ENCODE measurements at places on chromosomes 5 and 9.
A peak's percentile ranks its signal among the peaks of the same experiment; 100 is the strongest.

GRCh38 chr9:110340306-110340705 is 2.6 kb upstream of the TXNDC8 start:
- H3K27me3 ChIP-seq = no peaks in the 10 kb centered on the region
- H3K36me3 ChIP-seq = no peaks in the 10 kb centered on the region
- H3K4me3 ChIP-seq = no peak overlapping the region
- DNase-seq = peak; percentile 32
- H3K4me1 ChIP-seq = no peaks in the 10 kb centered on the region
- no peak overlapping the region for H3K27ac ChIP-seq

- no peaks in the 10 kb centered on the region for H3K27me3 ChIP-seq
- no peaks in the 10 kb centered on the region for H3K36me3 ChIP-seq
- no peaks in the 10 kb centered on the region for H3K4me1 ChIP-seq
- DNase-seq = peak; percentile 83
- H3K27ac ChIP-seq = no peak overlapping the region
These were observed 10.6 kb upstream of the P4HA2 start for GRCh38 chr5:132238169-132238744.

GRCh38 chr5:136070486-136071285 is 41.9 kb downstream of the TGFBI start:
- no peaks in the 10 kb centered on the region for H3K27me3 ChIP-seq
- H3K4me1 ChIP-seq = peaks cover 44% of the 10 kb centered on the region
- no peak overlapping the region for H3K4me3 ChIP-seq
- H3K36me3 ChIP-seq = no peaks in the 10 kb centered on the region

- no peaks in the 10 kb centered on the region for H3K36me3 ChIP-seq
- no peak overlapping the region for H3K27ac ChIP-seq
- DNase-seq = no peak
These were observed 7.3 kb downstream of the CRHBP start for GRCh38 chr5:76960004-76960625.

GRCh38 chr9:130756455-130757152 is 63.0 kb downstream of the EXOSC2 start:
- no peak overlapping the region for H3K4me3 ChIP-seq
- DNase-seq = no peak
- H3K27ac ChIP-seq = no peak overlapping the region
- H3K4me1 ChIP-seq = no peaks in the 10 kb centered on the region
- H3K36me3 ChIP-seq = no peaks in the 10 kb centered on the region

- no peaks in the 10 kb centered on the region for H3K4me1 ChIP-seq
- H3K4me3 ChIP-seq = no peak overlapping the region
- DNase-seq = no peak
- no peak overlapping the region for H3K27ac ChIP-seq
These were observed 261.8 kb downstream of the CTNND2 start for GRCh38 chr5:11642438-11642837.

- DNase-seq = no peak
- no peaks in the 10 kb centered on the region for H3K27me3 ChIP-seq
- no peak overlapping the region for H3K4me3 ChIP-seq
- H3K27ac ChIP-seq = no peak overlapping the region
- H3K4me1 ChIP-seq = no peaks in the 10 kb centered on the region
- H3K36me3 ChIP-seq = no peaks in the 10 kb centered on the region
These were observed 405.2 kb upstream of the IRX1 start for GRCh38 chr5:3190433-3190832.

DNA sequence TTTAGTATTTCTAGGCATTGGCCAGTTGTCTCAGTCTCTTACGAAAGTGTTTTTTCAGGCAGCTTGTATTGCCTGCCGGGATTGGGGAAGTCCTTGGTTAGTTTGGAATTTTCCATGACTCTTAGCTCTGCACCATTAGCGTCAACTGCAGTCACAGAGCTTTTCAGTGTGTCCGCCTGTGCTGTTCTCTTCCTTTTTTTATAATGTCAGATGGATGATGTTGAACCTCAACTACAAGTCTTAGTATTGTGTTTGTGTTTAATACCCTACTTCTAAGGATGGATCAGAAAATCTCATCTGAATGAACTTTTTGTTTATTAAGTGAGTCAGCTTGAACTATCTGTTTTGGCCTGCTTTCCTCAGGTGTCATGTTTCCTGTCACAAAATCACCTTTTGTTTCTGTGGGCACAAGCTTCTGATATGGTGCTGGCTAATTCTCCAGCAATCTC is 33.1 kb downstream of the ATP6V0E1 start:
- no peaks in the 10 kb centered on the region for H3K36me3 ChIP-seq
- peak overlapping the region; percentile 59 for H3K27ac ChIP-seq
- no peaks in the 10 kb centered on the region for H3K27me3 ChIP-seq
- no peak for DNase-seq
- H3K4me1 ChIP-seq = peaks cover 9% of the 10 kb centered on the region

GRCh38 chr9:6961845-6962522 is 204.2 kb downstream of the KDM4C start:
- no peak for DNase-seq
- peaks cover 9% of the 10 kb centered on the region for H3K4me1 ChIP-seq
- no peaks in the 10 kb centered on the region for H3K36me3 ChIP-seq
- H3K4me3 ChIP-seq = no peak overlapping the region

- H3K36me3 ChIP-seq = no peaks in the 10 kb centered on the region
- no peak for DNase-seq
- H3K4me3 ChIP-seq = no peak overlapping the region
These were observed 54.5 kb upstream of the IL17B start for GRCh38 chr5:149433524-149434131.

DNA sequence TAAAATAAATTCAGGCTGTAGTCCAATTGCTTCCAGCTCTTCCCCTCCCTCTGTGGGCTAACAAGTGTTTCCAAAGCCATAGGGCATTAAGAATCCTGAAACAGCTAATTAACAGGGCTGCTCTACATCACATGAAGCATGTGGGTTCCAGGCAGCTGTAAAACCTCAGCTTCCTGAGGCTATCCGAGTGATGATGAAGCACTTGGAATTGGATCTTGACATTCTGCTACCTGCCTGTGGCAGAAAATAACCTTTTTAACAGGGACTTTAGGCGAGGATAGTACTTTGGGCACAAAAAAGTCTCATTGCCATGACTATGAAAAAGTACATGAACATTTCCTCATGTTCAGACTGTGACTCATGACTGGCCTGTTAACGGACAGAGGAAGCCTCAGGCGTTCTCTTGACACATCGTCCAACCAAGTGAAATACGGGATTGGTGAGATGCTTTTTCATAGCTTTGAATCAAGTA is 107.2 kb downstream of the PDE4D start:
- H3K4me3 ChIP-seq = no peak overlapping the region
- H3K27ac ChIP-seq = no peak overlapping the region
- no peak for DNase-seq
- H3K36me3 ChIP-seq = no peaks in the 10 kb centered on the region
- H3K4me1 ChIP-seq = no peaks in the 10 kb centered on the region
- no peaks in the 10 kb centered on the region for H3K27me3 ChIP-seq

DNA sequence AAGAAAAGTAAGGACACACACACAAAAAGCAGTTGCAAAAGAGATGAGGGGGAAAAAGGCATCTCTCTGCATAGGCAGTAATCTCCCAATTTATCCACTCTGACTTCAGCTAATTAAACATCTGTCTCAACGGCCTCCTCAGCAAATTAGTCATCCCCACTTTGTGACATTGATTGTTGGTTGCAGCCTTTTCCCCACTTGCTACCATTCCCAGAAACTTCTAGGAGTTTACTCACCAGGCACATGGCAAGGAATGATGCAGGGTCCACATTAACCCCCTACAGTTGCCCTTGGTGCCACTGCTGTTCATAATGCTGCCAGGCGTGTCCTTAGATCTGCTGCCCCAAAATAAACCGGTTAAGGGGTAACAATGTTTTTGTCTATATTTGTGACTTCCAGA is 174.6 kb downstream of the MAPKAP1 start:
- H3K4me3 ChIP-seq = no peak overlapping the region
- H3K27me3 ChIP-seq = no peaks in the 10 kb centered on the region
- no peak overlapping the region for H3K27ac ChIP-seq
- H3K36me3 ChIP-seq = no peaks in the 10 kb centered on the region
- no peak for DNase-seq
- H3K4me1 ChIP-seq = 0 out of 2 replicates have a peak, but pooled peaks cover 2% of the 10 kb centered on the region

DNA sequence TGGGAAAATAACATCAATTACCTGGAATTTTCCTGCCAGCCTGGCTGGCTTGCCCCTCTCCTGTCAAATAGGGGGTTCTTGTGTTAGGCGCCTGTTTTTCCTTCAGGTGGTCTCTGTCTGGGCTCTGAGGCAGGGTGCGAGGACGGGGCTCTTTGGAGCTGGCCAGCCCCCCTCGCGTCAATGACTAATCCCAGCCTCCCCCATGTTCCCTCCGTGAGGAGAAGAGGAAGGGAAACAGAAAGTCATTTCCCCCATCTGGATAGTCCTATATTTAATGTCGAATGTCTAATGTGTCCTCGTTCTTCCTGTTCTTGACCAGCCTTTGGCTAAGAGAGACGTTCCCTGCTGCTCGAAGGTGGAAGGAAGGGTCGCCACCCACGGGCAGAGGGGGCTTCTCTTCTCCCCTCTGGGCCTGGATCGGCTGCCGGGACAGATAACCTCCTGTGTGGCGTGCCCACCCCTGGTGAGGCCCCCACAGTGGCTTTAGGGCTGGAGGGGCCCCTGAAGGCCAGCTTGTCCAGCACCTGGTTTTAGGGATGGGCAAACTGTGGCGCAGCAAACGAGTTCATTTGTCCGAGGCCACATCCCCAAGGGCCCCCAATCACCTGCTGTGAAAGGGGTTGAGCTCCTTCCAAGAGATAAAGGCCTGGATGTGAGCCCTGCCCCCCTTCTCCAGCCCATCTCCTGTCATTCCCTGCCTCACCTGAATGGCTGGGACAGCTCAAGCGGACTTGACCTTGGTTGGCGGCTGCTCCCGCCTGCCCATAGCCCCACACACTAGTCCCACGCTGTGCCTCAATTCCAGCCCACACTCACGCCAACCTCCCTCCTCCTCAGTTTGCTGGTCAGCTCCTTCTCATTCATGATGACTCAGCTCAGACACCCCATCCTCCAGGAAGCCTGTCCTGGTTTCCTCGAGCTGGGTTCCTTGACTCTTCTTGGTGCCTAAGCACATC is 35.9 kb upstream of the UNC5A start:
- H3K36me3 ChIP-seq = no peaks in the 10 kb centered on the region
- no peak overlapping the region for H3K27ac ChIP-seq
- no peaks in the 10 kb centered on the region for H3K4me1 ChIP-seq
- no peak overlapping the region for H3K4me3 ChIP-seq
- no peaks in the 10 kb centered on the region for H3K27me3 ChIP-seq

- DNase-seq = no peak
- no peaks in the 10 kb centered on the region for H3K4me1 ChIP-seq
- no peaks in the 10 kb centered on the region for H3K27me3 ChIP-seq
- H3K27ac ChIP-seq = no peak overlapping the region
- no peaks in the 10 kb centered on the region for H3K36me3 ChIP-seq
These were observed 550.6 kb downstream of the CDH10 start for GRCh38 chr5:24094081-24094679.

- H3K4me1 ChIP-seq = peaks cover 35% of the 10 kb centered on the region
- H3K27me3 ChIP-seq = no peaks in the 10 kb centered on the region
- no peaks in the 10 kb centered on the region for H3K36me3 ChIP-seq
- peak; percentile 90 for DNase-seq
- peak overlapping the region; percentile 93 for H3K27ac ChIP-seq
These were observed 69.2 kb upstream of the CCDC180 start for GRCh38 chr9:97237951-97238889.

DNA sequence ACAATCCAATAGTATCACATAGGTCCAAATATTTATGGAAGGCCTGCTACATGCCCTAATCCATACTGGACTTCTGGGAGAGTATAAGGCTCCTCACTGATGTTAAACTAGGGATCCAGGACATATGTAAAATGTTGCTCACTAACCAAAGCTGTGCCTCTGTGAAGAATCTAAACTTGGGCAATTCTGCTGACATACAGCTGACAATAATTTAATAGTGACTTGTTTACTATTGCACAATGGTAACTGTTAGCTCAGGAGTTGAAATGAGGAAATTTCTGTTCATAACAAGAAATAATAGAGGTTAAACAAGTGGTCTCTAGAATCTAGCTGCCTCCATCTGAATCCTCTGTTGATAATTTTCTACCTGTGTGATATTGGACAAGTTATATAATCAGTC is 14.9 kb upstream of the CTXN3 start:
- H3K4me3 ChIP-seq = no peak overlapping the region
- H3K36me3 ChIP-seq = no peaks in the 10 kb centered on the region
- no peak for DNase-seq
- no peaks in the 10 kb centered on the region for H3K4me1 ChIP-seq
- no peaks in the 10 kb centered on the region for H3K27me3 ChIP-seq
- H3K27ac ChIP-seq = no peak overlapping the region

GRCh38 chr5:97735209-97735608 is 552.2 kb upstream of the RIOK2 start:
- no peak overlapping the region for H3K4me3 ChIP-seq
- H3K27me3 ChIP-seq = no peaks in the 10 kb centered on the region
- H3K4me1 ChIP-seq = no peaks in the 10 kb centered on the region
- H3K27ac ChIP-seq = no peak overlapping the region

GRCh38 chr9:75455444-75455921 is 367.2 kb downstream of the OSTF1 start:
- no peaks in the 10 kb centered on the region for H3K36me3 ChIP-seq
- H3K4me3 ChIP-seq = no peak overlapping the region
- H3K27me3 ChIP-seq = no peaks in the 10 kb centered on the region
- no peak for DNase-seq

DNA sequence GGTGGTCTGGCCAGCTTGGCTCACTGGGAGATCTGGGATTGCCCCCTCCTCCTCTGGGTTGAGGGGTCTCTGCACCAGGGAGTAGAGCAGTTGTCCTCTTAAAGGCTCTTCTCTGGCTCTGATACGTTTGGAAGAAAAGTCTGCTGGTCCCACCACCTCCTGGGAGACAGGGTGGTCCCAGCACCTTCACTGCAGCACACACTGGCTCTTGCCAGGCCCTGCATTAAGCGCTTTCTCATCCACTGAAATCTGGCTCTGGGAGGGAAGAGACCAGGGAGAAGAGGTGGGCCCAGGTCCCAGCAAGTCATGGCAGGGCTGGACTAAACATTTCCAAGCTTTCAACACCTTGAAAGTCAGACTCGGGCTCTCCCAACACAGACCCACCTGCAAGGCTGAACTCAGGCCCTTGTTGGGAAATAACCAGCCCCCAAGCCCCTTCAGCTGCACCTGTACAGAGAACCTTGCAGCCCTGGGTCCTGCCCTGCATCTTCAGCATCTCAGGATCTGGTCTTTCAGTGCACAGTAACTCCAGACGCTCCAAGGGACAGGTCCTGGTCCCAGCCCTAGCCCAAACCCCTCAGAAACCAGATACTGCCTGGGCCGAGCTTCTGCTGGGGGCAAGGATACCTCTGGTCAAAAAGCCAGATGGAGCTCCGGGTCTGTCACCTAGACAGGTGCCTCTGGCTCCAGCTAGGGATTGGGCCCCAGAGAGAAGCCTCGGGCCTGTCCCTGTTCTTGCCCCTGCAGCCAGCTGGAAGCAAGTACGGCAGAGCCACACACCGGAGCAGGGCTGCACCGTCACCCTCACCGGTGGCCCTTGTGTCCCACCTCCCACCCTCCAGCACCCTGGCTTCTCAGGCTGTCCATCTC is 134.5 kb downstream of the DAB2IP start:
- DNase-seq = peak; percentile 26
- no peaks in the 10 kb centered on the region for H3K36me3 ChIP-seq
- no peak overlapping the region for H3K27ac ChIP-seq
- H3K27me3 ChIP-seq = no peaks in the 10 kb centered on the region

- H3K4me3 ChIP-seq = no peak overlapping the region
- H3K27me3 ChIP-seq = no peaks in the 10 kb centered on the region
- H3K27ac ChIP-seq = no peak overlapping the region
- DNase-seq = no peak
- H3K4me1 ChIP-seq = no peaks in the 10 kb centered on the region
These were observed 31.2 kb upstream of the MINAR2 start for GRCh38 chr5:129716651-129717050.

GRCh38 chr9:133134388-133135145 is 13.5 kb upstream of the RALGDS start:
- no peaks in the 10 kb centered on the region for H3K36me3 ChIP-seq
- H3K27ac ChIP-seq = peak overlapping the region; percentile 92
- H3K27me3 ChIP-seq = no peaks in the 10 kb centered on the region
- no peak overlapping the region for H3K4me3 ChIP-seq
- DNase-seq = no peak
